ENCODE measurements at places on chromosomes 5 and 9.

GRCh38 chr5:175015028-175015685 is 290.8 kb downstream of the MSX2 start:
- no peak for DNase-seq

DNA sequence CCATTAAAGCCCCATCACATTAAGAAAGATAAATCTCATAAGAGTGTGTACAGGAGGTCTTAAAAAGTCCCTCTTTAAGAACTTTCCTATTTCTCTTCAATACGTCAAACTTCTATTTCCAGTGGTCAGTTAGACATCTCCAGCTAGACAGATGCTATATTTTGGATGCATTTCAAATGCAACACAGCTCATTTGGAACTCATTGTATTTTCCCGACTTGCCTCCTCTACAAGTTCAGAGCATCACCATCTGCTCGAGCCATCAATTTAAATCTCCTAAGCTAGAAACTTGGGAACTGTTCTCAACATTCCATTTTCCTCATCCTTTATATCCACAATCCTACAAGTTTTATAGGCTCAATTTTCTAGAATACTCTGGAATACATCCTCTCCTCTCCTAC is 3.2 kb upstream of the UHRF2 start:
- no peak for DNase-seq

DNA sequence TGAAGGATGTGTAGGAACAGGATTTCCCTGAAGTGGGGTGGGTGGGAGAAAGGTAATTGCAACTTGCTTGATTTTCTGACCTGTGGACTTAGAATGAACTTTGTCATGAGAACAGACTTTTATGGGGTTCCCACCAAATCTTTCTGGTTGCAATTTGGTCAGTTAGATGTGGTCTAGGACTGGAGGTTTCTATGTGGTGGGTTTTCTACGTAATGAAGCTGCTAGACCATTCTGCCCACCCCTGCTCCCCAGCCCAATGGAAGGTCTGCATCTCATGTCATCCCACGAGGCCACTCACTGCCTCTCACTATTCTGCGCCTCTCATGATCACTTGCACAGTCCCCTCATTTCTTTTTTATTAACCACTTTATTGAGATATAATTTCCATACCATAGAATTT is 37.9 kb upstream of the GZMA start:
- no peak for DNase-seq

DNA sequence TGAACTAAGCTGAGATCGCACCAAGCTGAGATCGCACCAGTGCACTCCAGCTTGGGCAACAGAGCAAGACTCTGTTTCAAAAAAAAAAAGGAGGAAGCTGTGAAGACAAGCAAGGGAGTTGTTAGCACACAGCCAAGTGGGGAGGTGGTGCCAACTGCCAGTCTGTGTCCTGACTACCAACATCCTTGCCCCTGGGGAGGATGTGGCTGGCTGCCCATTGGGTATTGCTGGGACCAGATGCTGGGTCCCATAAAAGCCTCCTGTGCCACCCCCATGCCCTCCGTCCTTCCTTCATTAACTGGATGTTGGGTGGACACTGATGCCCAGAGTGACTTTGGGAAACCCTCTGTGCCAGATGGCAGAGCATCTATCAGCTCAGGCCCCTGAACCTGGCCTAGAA is 157.1 kb upstream of the COL5A1 start:
- DNase-seq = no peak

- no peak for DNase-seq
Observed at GRCh38 chr5:113057557-113057984, 81.0 kb downstream of the DCP2 start.

DNA sequence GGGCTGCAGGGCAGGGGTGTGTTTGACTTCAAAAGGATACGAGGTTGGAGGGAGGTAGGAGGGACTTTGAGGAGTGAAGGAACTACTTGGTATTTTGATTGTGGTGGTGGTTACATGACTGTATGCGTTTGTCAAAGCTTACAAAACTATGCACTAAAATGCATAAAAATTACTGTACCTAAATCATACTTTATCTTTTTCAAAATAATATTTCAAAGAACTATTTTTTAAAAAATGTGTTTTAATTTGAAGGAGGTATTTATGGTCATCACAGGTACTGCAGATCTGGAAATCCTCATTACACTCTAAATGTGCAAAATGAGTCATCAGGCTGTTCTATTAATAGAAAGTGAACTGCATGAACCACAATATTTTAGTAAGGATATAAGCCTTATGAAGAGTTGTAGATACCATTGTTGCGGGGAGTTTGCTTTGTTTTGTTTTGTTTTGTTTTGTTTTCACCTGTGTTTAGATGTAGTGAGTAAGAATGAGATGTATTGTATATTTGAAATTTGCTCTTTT is 116.9 kb downstream of the ARRDC3 start:
- no peak for DNase-seq

- peak; percentile 15 for DNase-seq
Observed at GRCh38 chr5:109759306-109759705, 69.6 kb downstream of the MAN2A1 start.

- peak; percentile 80 for DNase-seq
Observed at GRCh38 chr9:75890472-75891276, at the start of gene PCSK5. Gene PCSK5, plus strand, starts transcription at chr9:75890673. Its CDS starts 509 bp downstream, at chr9:75891182.

GRCh38 chr9:21404146-21404545 is 4.8 kb upstream of the IFNA8 start:
- DNase-seq = no peak

DNA sequence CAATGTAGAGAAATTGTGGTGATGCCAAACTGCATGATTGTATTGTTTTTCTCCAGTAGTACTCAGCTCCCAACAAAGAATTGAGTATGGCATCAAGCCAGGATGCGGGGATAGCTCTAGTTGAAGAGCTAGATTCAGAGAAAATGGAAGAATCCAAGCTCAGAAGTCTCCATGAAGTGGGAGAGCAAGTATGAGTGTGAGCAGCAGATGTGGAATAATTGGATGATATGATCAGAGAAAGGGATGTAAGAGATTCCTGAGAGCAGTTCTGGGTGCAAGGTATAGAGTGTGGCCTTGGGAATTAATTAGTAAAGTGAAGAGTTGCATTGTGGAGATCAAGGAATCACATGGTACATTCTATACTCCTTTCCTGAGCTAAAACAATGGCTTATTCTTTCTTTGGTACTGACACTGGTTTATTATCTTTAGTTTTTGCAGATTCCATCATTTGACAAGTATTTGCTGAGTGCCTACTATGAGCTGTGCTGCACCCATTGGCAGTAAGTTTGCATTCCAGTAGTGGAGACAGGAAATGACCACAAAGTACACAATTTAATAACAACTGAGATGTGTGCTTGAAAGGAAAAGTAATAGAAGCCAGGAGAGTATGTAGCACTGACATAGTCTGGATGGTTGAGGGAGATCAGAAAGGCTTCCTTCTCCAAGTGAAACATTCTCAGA is 177.1 kb downstream of the CPLANE1 start:
- no peak for DNase-seq

- DNase-seq = no peak
Observed at GRCh38 chr5:41277476-41278245, 64.3 kb upstream of the C6 start.
